GM12878 (cell line): ENCODE measurements at places on chromosomes 11 and 22. TPM values are rescaled to one million over a fixed set of nuclear protein-coding genes. Genes with fewer than 3 reads are reported as not detected.

- no peaks in the 10 kb centered on the region for H3K36me3 ChIP-seq
- peaks cover 42% of the 10 kb centered on the region for H3K4me1 ChIP-seq
- no peaks in the 10 kb centered on the region for H3K27me3 ChIP-seq
- H3K4me3 ChIP-seq, result no peak overlapping the region
Observed at GRCh38 chr22:35138521-35138920, 72.6 kb downstream of the ISX start.

The KRTAP5-2 gene
- polyA plus RNA-seq, result not detected in 2 replicates

GRCh38 chr11:57288771-57289579 is 35.8 kb downstream of the TNKS1BP1 start:
- H3K36me3 ChIP-seq, result no peaks in the 10 kb centered on the region
- H3K4me1 ChIP-seq, result no peaks in the 10 kb centered on the region
- DNase-seq, result no peak
- H3K4me3 ChIP-seq, result no peak overlapping the region

GRCh38 chr11:121889186-121889585 is 226.8 kb downstream of the BLID start:
- H3K4me1 ChIP-seq, result no peaks in the 10 kb centered on the region
- no peaks in the 10 kb centered on the region for H3K36me3 ChIP-seq
- no peak for DNase-seq
- peaks cover 2% of the 10 kb centered on the region for H3K27me3 ChIP-seq

GRCh38 chr11:120131941-120132644 is 5.8 kb downstream of the TRIM29 start:
- no peak overlapping the region for H3K4me3 ChIP-seq
- H3K4me1 ChIP-seq, result no peaks in the 10 kb centered on the region
- DNase-seq, result no peak
- peaks cover 16% of the 10 kb centered on the region for H3K27me3 ChIP-seq

DNA sequence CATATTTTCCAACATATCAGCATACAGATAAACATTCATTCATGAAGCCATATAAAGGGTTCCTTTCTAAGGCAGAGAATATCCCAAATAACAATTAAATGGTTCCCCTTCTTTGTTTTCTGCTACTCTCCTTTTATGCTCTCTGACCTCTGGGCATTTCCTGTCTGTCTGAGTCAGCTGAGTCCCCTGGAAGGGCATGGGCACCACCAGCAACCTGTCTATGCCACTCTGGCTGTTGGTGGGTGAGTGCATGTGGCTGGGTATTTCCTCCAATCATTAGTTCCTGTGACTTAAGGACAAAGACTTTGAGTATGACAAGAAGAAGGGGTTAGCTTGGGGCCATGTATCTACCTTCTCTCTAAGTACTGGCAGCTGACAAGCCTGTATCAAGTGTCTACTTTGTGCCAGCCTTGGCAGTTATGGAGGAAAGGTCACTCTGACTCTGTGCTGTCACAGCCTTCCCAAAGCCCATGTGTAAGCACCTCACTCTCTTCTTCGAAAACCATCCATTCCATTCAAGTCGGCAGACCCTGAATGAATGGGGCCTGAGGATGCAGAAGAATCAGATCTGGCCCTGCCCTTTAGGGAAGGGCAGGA is 86.3 kb upstream of the PHOX2A start:
- no peak overlapping the region for H3K4me3 ChIP-seq
- no peak for DNase-seq
- H3K27me3 ChIP-seq, result no peaks in the 10 kb centered on the region
- no peaks in the 10 kb centered on the region for H3K4me1 ChIP-seq

The UBQLN3 gene
- not detected in 2 replicates for polyA plus RNA-seq

DNA sequence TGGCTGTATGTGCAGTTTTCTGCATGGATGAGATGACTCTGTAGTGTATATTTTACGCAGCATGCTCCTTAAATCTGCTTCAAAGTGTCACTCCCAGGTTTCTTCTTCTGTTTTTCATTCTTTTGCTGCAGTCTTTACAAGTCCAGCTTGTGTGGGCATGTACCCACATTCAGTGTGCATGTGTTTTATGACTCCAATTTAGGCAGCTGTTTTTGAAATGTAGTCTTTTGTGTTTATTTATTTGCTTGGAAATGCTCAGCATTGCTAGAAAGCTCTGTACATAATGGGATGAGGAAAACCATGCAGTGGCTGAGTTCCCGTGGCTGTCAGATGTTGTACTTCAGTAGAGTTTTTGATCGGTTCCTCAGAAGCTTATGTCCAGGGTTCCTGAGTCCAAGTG is 138.5 kb downstream of the ARHGAP42 start:
- no peaks in the 10 kb centered on the region for H3K27me3 ChIP-seq
- H3K4me3 ChIP-seq, result no peak overlapping the region
- H3K4me1 ChIP-seq, result no peaks in the 10 kb centered on the region
- no peak for DNase-seq
- no peaks in the 10 kb centered on the region for H3K36me3 ChIP-seq

The LIF gene
- polyA plus RNA-seq, result 0.88 and 0.92 TPM in 2 replicates

DNA sequence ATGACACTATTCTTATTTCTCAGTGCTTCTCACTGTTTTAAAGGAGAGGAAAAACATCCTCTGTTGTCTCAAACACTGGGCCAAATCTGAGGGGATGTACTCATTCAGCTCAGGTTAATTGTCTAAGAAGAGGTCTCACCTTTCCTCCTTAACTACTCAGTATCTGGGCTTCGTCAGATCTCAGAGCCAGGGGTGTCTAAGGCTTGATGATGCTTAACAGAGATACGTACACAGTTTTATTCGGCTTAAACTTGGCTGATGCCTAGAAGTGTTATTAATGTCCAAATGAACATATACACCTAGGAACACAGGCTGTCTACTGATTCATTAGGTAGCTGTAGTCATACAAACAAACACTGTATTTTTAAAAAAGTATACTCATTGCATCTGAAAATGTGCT is 85.8 kb downstream of the UVRAG start:
- H3K4me1 ChIP-seq, result peaks cover 2% of the 10 kb centered on the region; the same call in 1 of the 2 replicates
- H3K36me3 ChIP-seq, result peaks cover 2% of the 10 kb centered on the region; the same call in 1 of the 2 replicates
- no peaks in the 10 kb centered on the region for H3K27me3 ChIP-seq
- H3K27ac ChIP-seq, result no peak overlapping the region
- no peak for DNase-seq
- no peak overlapping the region for H3K4me3 ChIP-seq

The RPS6KA4 gene
- 9.7 and 11.3 TPM in 2 replicates for polyA plus RNA-seq

DNA sequence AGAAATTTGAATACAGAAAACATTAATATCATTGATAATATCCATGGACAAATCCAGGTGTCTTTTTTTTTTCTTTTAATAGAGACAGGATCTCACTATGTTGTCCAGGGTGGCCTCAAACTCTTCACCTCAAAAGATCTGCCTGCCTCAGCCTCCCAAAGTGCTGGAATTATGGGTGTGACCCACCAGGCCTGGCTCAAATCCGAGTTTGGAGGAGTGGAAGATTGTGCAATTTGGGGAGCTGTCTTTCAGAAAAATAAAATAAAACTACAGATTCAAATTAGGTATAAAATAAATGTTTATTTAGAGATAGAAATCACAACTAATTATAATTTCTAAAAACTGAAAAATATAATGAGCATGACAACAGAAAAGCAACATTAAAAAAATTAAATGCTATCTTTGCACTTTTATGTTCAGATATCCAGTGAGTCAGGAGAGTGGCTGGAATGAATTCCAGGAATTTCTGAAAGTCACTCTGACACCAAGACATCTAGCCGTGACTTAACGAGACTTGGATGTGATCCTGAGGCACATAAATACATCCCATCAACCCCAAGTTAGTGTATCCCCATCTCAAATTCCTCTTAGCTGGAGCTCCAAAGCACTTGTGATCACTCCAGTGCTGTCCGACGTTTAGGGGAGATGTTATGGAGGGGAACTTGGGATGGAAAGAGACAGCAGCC is 128.6 kb upstream of the THY1 start:
- no peak for DNase-seq
- no peaks in the 10 kb centered on the region for H3K4me1 ChIP-seq
- H3K36me3 ChIP-seq, result no peaks in the 10 kb centered on the region

- no peak overlapping the region for H3K27ac ChIP-seq
- no peak overlapping the region for H3K4me3 ChIP-seq
- no peak for DNase-seq
- no peaks in the 10 kb centered on the region for H3K27me3 ChIP-seq
- H3K4me1 ChIP-seq, result no peaks in the 10 kb centered on the region
Observed at GRCh38 chr11:125618383-125618782, 6.6 kb upstream of the CHEK1 start.

The GNAZ gene
- polyA plus RNA-seq, result 0.07 and 0.28 TPM in 2 replicates

DNA sequence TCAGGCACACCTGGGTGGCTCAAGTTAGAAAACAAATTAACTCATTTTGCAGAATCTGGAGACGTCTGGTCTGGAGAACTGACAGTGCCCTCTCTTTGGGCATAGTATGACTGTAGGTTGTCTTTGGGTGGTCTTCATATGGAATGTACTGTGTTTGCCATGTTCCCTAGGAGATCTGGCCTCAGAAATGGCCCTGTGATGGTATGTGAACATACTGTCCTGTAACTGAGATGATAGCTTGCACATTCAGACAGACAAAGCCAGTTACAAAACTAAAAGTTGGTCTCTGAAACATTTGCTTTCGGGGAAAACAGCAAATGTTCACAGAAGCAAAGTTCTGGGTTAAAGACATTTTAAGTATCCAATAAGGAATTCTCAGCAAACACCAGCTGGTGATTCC is 29.7 kb downstream of the CD44 start:
- DNase-seq, result no peak
- H3K27me3 ChIP-seq, result no peaks in the 10 kb centered on the region

The INPP5J gene
- polyA plus RNA-seq, result 1.1 and 1.5 TPM in 2 replicates

The AMPD3 gene
- 6.6 and 7.0 TPM in 2 replicates for polyA plus RNA-seq

- DNase-seq, result no peak
- no peak overlapping the region for H3K27ac ChIP-seq
- H3K4me1 ChIP-seq, result no peaks in the 10 kb centered on the region
- H3K27me3 ChIP-seq, result peaks cover 6% of the 10 kb centered on the region
- H3K36me3 ChIP-seq, result no peaks in the 10 kb centered on the region
Observed at GRCh38 chr11:128882451-128882850, 8.7 kb upstream of the KCNJ5 start.

GRCh38 chr11:134612140-134613030 is 200.3 kb upstream of the B3GAT1 start:
- no peak overlapping the region for H3K27ac ChIP-seq
- no peaks in the 10 kb centered on the region; the same call in 1 of the 2 replicates for H3K27me3 ChIP-seq

The GRAMD1B gene
- 9.6 and 12.6 TPM in 2 replicates for polyA plus RNA-seq
